Suppressor macrophage treated with lipopolysaccharide for 1 hour (primary cell): ENCODE measurements at places on chromosomes 6 and 20.

GRCh38 chr6:158761746-158762145 is 57.4 kb downstream of the EZR start:
- DNase-seq: no peak

DNA sequence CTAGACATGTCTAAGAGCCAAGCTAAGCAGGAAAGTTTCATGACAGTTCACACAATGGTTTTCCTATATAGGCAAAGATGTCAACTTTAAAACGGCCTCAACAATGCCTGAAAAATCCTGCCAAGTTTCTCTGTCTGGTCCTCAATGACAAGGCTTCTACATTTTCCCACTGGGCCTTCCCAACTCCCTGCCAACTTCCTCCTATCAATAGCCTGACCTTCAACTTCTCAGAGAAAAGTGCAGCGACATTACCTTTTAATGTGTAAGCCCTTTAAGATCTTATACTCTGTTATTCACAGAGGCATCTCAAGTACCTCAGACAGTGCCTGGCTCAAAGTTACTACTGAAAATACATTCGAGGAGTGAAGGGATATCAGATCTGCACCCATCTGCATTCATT is 56.2 kb upstream of the BTBD3 start:
- DNase-seq: no peak

- DNase-seq: no peak
Measured at GRCh38 chr6:4486568-4487315, 289.5 kb upstream of the CDYL start.

- DNase-seq: no peak
Measured at GRCh38 chr20:24814556-24815195, 134.4 kb upstream of the CST7 start.

GRCh38 chr6:21000331-21000801 is 466.1 kb downstream of the CDKAL1 start:
- no peak for DNase-seq

DNA sequence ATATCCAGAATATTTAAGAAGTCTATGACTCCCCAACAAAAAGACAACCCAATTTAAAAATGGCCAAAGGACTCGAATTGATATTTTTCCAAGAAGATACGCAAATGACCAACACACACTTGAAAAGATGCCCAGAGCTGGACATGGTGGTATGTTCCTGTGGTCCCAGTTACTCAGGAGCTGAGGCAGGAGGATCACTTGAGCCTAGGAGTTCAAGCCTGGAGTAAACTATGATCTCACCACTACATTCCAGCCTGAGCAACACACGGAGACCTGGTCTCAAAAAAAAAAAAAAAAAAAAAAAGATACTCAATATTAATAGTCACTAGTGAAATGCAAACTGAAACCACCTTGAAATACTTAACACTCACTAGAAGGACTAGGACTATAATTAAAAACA is 12.2 kb upstream of the ARMC2 start:
- DNase-seq: no peak

DNA sequence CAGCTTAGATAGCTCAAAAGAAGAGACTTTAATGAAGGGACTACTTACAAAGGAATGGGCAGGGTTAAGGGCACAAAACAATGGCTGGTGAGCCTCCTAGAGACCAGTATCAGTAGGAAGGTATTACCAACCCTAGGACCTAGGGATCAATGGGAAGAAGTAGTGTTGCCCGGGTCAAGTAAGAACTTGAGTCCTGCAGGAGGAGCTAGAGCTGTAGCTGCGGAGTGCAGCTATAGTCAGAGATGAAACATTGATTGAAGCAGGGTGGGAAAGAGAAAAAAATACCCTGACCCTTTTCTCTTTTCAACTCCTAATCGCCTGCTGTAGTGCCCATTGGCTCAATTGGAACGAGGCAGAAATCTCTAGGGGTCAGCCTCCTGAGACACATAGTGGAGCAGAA is 144.0 kb downstream of the FLRT3 start:
- DNase-seq: no peak

DNA sequence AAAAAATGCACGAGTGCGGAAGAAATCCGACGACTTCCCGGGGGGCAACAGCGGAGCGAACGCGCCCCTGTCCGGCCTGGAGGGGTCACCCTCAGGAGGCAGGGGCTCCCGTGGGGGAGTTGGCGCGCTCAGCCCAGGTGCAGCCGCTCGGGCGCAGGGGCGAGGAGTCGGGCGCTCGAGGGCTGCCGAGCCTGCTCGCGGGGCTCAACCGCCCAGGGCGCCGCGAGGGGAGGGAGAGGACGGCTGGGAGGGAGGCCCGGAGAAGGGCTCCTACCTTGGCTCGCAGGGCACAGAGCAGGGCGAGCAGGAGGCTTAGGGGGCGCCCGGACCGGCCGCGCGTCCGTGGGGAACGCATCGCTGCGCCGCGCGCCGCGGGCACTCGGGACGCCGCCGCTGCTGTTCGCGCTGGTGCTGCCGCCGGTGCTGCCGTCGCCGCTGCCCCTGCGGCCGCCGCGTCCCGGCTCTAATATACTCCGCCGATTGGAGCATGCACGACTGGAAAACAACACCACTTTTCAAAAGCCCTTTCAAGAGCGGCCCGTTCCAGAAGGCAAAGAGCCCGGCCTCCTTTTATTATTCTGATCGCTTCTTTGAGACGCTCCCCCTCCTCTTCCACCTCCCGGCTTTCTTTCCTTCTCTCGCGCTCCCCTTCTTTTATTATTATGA is 490 bp downstream of the JAG1 start:
- DNase-seq: peak; percentile 35

GRCh38 chr6:73639040-73639439 is 14.8 kb downstream of the SLC17A5 start:
- no peak for DNase-seq

GRCh38 chr20:13336308-13337089 is 115.4 kb downstream of the ISM1 start:
- no peak for DNase-seq

DNA sequence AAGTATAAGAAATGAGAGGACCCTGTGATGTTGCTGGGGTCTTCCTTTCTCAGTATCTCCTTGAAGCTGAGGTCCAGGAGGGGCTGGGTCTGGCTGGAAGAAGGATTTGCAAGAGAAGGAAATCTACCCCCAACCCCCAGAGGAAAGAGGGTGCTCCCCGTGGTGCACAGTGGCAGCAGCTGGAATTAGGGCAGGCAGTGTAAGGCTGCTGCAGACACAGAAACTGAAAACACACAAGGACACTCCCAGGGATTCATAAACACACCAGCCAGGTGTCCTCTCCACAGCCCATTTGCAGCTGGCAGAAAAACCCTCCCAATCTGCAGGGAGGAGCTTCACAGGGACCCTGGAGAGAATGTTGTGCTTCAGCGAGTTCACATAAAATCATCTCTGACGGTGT is 297.2 kb downstream of the CDH26 start:
- no peak for DNase-seq

DNA sequence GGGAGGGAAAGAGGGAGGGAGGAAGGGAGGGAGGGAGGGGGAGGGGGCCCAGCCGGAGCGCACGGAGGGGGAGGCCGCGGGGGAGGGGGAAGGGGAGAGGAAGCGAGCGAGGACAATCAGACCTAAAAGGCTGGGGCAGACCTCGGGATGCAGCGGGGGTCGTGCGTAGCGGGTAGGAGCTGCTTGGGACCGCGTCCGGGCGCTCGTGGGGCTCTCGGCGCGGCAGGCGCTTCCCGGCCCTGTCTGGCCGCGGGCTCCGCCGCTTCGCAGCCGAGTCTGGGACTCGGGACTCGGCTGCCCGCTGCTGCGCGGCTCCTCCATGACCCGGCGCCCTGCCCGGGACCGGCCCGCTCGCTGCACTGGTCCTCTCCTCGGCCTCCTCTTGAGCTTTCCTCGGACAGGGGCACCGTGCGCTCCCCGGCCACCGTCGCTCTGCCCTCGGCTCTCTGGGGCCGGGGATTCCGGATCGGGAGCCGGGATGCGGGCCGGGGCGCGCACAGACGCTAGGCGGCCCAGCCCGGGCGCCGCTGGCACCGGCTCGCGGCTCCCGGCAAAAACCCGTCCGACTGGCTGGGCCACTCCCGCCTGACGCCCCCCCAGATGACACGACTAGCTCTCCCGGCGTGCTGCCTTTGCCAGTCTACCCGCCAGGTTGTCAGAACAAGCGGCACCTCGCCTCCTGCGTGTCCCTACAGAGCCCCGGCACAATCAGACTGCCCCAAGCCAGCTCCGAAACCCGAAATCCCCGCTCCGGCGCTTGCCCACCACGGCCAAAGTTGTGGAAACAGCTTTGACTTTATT is 2.2 kb downstream of the TFAP2A start:
- peak; percentile 57 for DNase-seq

DNA sequence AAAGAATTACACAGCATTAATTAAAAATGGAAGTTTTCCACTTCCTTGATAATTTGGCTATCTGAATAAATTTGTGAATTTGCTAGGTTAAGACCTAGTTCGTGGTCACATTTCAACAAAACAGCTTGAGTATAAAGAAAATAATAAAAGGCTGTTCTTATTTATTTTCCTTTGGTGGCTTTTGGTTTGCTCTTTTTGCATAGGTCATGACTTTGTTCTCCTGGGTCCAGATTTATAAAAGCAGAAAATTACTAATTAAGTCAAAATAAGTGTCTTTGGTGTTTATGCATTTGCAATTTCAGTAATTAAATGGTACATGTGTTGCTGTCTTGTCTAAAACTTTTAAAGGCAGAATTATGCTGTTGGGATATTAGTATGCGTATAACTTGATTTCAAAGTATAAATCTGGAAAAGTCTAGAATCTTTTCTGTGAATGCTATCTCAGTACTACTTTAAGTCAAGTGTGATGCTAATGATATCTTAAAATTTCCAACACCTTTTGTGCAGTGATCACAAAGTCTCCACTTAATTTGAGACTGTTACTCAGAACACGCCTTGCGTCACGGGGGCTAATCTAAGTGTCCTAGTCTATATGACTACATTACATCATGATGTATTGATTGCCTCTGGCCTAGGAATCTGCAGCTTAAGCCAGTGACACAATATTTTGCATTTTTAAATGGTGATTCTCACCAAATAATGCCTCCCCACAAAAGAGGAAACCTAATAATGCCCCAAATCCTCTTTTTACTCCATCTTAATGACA is 41.0 kb downstream of the GNAS start:
- DNase-seq: peak; percentile 28
